Brain (organoid and tissue), 16 donors: ENCODE measurements at places on chromosomes 6 and 20. TPM values are rescaled to one million over a fixed set of nuclear protein-coding genes. Genes with fewer than 3 reads are reported as not detected.

WFDC5 gene
- not detected for polyA plus RNA-seq

RAB32 gene
- polyA plus RNA-seq, result 2.4 TPM

TMEM74B gene
- polyA plus RNA-seq, result 4.0 TPM

PTK6 gene
- 0.93 TPM for polyA plus RNA-seq

DNA sequence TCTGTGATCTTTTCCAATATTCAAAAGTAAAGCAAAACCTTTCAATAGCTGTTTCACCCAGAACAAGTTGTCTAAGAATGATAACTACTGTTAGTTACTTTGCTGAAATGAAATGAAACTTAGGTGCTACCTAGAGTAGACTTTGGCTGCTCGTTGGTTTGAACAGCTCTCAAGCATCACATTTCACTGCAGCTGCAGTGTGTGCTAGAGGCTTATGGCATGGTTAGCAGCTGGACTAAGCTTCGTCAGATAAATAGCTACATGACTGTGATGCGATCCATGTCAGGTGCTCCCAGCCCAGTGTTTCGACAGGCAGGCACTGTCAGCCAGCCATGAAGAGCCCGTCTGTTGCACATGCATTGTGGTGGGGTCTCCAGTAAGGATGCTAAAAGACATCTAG, 201.1 kb downstream of the TFAP2B start:
- DNase-seq, result no peak

GRCh38 chr6:156639009-156639721, 138.0 kb upstream of the ARID1B start:
- DNase-seq, result no peak

DNA sequence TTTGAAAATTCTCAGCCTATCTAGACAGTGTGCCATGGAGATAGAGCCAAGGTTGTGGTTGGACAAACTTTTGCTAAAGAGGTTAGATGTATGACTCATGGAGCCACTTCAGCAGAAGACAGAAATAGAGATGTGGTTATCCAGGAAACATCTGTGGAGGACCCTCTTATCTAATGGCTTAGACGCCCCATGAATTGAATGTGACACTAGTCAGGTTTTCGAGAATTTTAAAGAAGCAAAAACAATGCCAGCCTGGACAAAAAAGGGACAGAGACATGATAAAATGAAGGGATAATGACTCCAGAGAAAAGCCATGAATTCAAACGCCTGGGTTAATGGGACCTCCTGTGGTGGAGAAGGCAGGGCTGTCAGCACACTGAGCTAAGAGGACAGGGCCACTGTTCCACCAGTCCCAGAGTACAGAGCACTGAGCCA, 280.5 kb downstream of the CLVS2 start:
- no peak for DNase-seq

GRCh38 chr6:64034910-64035655, 399.5 kb downstream of the PHF3 start:
- DNase-seq, result no peak

DNA sequence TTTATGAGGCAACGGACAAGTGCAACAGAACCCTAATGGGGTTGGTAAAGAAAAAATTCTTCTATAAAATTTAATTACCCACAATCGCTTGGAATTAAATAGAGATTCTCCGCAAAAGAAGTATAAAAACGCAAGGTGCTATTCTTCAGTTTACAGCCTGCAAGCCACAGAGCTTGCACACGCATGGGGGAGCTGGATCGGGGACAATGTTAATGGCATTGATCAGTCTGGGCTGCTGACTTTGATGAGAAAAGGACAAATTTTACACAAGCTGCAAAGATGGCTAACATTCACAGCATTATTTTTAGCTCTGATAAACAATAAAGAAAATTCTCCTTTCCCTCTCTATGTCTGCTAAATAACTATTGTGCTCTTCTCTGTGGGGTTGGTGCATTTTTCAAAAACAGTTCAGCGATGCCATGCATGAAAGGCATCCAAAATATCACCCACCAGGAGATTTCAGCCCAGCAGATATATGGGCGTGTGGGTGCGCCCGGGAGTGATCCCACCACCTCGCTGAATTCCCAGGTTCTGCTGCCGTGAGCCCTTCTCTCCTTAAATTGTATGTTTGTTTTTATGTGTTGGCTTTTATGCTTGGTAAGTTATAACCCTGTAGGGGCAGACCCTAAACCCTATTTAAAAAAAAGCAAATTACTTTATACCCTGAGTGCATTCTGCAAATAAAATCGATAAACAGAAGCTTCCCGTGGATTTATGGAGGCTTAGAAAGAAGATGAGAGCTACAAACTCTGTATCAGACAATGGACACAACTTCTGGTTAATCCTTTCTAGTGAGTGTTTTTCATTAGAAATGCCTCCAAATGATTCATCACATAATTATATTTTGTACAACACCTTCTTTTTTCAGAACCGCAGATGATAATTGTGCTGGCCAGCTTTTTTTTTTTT, 55.6 kb downstream of the NOX3 start:
- no peak for DNase-seq

- no peak for DNase-seq
These were observed 147.2 kb upstream of the EYA4 start for GRCh38 chr6:133093956-133094355.

- DNase-seq, result no peak
These were observed at the start of gene SYTL3 for GRCh38 chr6:158649289-158650143. Gene SYTL3 (plus strand): TSS chr6:158650054. CDS start chr6:158663269, 13,215 bp downstream.

DNA sequence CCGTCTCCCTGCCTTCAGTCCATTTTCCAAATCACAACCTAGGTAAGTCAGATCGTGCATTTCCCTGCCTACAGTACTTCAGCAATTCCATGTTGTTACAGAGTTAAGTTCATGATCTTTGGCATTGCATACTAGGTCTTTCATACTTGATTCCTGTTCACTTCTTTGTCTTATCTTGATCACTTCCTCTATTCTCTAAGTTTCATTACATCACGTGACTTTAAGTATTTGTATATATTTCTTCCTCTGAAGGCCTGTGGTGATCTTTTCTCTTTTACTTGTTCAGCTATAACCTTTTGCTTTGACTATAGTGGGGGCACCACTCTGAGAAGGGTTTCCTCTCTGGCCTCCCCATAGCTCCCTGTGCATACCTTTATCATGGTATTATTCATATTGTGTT, 100.2 kb downstream of the TRMT11 start:
- DNase-seq, result no peak

- no peak for DNase-seq
These were observed 41.8 kb downstream of the XRN2 start for GRCh38 chr20:21344961-21345360.

DNA sequence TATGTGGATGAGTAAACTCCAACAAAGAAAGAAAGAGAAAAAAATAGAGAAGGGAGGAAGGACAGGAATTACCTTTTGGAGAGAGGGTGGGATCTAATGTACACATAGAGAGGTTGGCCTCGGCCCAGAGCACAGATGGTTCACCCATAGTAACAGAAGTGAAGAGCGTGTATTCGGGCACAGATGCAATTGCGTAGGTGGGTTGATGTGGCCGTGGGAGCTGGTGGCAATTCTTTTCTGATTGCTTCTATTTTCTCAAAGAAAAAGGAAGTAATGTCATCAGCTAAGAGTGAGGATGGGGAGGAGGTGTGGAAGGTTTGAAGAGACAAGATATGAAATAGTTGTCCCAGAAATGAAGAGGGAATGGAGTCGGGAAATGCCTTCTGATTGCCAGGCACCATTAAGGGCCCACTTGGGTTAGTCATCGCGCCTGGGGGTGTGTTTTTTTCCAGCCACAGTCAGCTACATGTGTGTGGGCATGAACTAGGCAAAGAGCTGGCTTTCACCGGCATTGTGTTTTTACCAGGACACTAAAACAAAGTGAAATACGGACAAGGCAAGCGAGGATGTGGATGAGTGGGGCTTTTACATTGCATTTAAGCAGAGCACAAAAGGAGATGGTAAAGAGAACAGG, 158.7 kb downstream of the SYNE1 start:
- DNase-seq, result no peak

- no peak for DNase-seq
These were observed 33.8 kb downstream of the SERPINB6 start for GRCh38 chr6:2937627-2938003.
